Cardiac fibroblast (primary cell): ENCODE measurements at places on chromosomes 2 and 18.

DNA sequence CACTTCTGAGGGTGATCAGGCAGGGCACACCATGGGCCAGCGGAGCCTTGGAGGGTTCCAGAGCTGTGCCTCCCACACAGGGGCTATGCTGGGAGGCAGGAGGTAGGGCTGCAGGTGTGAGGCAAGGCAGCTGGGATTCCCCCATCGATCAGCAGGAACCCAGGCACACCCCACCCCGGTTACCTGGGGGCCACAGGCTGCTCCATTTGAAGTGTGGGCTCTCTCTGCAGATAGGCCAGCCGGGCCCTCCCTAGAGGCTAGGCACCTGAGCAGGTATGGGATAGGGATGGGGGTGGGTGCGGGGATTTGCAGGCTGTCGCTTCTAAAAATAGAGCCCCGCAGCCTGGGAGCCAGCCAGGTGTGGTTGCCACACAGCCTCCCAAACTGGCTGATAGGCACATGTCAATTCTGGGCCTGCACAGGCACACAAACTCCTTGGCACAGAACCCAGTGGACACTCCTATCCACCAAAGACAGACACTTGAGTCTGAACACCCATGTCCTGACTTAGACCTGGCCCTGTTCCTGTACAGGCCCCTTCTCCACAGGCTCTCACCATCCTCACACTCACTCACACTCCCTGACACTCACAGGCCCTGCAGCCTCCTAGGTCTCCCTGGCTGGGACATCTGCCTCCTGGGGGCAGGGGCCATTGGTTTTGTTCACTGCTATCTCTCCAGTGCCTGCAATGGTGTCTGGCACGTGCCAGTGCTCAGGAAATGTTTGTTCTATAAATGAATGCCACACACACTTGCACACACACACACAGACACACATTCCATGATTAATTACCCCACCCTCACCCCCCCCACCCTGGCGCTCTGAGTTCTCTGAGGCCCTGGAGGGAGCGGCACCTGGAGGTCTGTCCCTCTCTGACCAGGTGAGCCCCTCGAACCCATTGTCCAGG is 73.4 kb downstream of the ZFP36L2 start:
- no peak for DNase-seq

GRCh38 chr18:25737710-25738311 is 352.6 kb downstream of the SS18 start:
- DNase-seq, result peak; percentile 66

GRCh38 chr2:222205136-222205535 is 93.7 kb downstream of the PAX3 start:
- DNase-seq, result no peak

DNA sequence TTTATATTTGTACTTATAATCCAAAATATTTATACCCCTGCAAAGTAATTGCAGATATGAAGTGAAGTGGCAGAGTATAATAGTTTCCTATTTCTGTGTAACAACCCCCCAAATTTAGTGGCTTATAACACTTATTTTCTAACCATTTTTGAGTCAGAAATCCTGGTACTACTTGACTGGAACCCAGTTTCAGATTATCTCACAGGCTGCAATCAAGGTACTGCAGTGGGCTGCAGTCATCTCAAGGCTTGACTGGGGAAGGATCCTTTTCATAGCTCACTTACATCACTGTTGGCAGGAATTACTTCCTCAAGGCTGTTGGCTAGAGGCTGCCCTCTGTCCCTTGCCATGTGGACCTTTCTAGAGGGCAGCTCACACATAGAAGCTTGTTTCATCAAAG is 558.2 kb upstream of the PKDCC start:
- DNase-seq, result no peak

DNA sequence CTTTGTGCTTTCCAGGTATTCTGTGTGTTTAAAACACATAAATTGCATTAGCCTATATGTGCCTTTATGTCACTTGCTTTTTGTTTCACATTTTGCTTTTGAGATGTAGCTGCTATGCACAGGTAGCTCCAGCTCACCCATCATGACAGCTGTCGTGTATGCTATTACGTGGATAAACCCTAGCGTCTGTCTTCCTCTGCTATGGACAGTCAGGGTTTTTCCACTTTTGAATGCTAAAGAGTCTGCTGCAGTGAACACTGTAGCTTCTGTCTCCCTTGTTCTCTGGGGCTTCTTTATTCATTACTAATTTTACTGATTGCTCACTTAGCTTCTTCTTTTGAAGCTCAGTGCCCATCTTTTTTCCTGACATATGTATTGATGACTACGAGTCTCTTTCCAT is 24.7 kb upstream of the MBP start:
- no peak for DNase-seq

DNA sequence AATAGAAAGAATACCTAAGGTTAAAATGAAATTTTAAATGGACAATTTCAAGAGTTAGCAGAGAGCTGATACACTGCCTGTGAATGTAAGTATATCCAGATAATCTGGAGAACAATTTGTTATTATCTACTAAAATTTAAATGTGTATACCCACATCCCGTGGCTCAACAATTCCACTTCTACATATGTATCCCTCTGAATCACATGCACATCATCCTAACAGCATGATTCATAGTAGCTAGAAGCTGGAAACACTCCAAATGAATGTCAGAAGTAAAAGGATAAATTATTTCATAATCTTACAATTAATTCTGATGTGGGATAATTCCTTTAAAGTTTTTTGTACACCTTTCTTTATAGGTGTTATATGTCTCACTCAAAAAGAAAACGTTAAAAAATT is 87.9 kb downstream of the CNTNAP5 start:
- DNase-seq, result peak; percentile 87

DNA sequence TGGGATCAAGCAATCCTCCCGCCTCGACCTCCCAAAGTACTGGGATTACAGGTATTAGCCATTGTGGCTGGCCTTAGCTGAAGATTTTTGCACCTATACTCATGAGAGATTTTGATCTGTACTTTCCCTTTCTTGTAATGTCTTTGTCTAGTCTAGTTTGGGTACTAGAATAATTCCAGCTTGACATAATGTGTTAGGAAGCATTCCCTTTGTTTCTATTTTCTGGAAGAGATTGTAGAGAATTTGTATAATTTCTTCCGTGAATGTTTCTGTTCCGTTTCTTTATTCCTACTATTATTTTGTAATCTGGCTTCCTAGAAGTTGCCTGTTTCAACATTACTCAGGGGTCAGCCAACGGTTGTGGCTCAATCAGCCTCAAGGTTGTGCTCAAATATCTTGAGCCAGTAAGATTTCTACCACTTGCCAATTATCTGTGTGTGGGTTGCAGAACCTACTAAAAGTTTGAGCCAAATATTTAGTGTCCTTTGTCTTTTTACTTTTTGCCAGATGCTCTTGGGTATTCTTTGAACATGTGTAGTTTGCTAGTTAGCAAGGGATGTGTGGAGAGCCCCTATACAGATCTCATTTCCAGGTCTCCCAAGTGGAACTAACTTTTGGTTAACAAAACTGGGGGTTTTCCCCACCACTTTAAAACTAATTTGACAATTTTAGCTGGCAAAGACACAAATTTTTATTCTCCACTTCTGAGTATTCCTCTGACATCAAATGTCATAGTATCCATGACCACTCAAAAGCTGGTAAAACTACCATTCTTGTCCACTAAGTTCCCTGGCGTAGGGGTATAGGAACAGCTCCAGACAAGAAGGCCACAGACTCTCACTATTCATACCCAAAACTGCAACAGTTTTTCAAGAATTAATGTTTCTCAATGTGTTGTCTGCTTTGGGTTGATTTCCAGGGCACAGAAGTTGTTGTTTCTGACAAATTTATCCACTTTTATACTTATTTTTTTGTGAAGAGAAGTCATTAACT is 42.8 kb upstream of the BAZ2B start:
- DNase-seq, result peak; percentile 46

GRCh38 chr18:36638224-36638623 is 190.6 kb downstream of the TPGS2 start:
- DNase-seq, result no peak

DNA sequence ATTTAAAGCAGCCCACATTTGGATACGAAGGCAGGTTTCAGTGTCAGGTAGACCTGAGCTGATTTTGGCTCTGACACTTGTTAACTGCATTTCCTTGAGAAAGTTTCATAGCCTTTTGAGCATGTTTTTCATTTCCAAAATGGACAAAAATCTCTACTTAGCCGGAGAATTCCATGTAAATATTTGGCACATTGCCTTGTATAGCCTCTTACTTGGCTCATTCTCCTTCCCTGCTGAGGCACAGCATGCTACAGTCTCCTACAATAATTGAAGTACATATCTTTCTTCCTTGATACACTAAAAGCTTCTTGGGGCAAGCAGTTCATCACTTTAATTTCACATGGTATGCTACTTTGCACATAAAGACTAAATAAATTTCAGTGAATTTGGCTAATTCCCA is 772.2 kb upstream of the CHAC2 start:
- peak; percentile 1 for DNase-seq

DNA sequence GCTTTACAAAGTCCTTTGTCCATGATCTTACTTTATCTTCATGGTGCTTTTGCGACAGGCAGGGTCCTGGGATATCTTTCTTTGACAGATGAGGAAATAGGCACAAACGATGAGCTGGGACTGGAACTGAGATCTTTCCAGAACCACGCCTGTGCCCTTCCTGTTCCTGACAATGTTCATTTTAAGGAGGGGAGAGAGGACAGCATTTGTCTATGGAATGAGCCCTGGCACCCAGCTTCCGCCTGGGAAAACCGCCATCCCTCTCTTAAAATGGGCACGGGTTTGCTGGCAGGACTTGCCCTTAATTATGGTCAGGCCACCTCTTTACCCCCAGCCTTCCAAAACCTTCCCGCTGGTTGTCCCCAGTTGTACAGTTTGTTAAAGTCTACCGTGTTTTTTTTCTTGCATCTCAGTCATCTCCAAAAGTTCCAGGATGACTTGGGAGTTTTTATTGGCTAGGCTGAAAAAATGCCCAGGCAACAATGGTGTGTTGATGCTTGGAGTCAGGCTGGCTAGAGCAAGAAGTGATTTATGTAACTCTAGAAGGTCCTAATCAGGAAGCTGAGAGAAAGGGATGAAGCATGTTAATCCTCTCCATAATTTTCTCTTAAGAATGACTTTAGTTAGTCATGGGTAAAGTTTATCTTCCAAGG is 264.9 kb upstream of the EPAS1 start:
- DNase-seq, result no peak

- DNase-seq, result no peak
These were observed 206.7 kb downstream of the EIPR1 start for GRCh38 chr2:3170792-3171455.

DNA sequence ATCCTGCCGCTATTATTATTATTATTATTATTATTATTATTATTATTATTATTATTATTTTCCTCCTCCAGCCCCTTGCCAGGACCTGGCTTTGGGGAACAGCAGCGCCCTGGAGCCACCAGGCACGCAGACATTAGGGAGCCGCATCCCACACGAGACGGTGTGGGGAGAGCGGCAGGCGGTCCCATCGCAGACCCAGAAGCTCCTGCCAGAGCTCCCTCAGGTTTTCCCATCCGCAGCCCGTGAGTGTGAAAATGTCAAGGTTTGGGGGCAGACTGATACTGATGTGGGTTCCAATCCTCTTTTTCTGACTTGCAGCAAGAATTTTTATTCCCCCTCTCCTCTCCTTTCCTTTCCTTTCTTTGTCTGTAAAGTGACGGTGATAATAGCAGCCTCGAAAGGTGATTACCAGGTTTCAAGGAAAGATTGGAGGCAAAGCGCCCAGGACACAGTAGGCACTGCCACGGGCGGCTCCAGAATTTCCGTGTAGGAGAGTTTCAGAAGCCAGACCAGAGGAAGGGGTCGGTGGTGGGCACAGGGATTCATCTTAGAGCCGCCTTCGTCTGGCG is 816 bp downstream of the SCTR start:
- DNase-seq, result no peak

DNA sequence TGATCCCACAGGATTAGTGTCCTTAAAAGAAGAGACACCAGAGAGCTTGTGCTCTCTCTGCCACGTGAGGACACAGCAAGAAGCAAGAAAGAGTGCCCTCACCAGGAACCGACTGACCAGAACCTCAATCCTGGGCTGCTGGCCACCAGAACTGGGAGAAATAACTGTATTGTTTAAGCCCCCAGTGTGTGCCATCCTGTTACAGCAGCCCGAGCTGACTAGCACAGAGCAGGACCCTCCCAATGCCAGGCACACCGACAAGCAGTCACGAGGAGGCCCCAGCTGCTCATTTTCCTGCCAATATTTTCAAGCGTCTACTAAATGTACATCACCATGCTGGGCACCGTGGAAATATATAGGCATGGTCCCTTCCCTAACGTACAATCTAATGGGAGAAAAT is 17.1 kb downstream of the FAM178B start:
- no peak for DNase-seq

DNA sequence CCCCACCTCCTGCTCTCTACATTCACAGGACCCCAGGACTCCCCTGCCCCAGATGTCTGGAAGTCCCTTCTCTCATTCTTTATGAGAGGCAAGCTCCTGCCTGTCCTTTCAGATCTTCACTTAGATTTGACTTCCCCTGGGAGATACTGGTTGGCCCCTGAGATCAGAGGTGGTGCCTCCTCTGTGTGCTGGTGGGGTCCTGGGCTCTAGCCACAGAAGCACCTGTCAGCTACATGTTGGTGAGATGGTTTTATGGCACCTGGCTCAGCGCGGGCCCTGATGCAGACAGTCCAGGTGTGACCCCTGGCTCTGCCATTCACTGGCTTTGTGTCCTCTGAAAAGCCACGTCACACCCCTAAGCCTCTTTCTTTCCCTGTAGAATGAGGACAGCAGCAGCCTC is 369.6 kb upstream of the ID2 start:
- no peak for DNase-seq

- DNase-seq, result no peak
These were observed 320.1 kb downstream of the PIK3C3 start for GRCh38 chr18:42275138-42275535.

DNA sequence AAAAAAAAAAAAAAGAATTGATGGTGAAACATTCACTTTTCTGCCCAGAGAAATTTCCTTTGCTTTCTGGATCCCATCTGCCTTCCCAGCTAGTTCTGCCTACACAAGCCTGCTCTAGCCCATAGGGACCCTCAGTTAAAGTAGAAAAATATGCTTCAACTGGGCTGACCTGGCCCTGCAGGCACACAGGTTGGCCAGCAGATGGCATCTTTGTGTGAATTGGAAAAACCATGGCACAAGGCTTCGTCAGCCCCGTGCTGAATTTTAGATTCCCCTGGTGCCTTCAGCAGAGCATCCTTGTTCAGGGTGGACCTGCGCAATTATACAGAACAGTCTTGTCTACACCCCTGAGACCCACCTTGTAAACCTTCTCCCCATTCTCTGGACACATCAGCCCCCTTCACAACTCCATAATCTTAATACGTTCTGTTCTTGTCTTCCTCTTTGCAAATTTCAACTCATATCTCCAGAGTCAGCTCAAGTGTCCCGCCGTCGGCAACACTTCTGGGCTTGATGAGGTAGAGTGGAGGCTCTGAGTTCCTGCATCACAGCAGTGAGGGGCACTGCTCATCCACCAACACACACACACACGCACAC is 114.5 kb downstream of the INSIG2 start:
- peak; percentile 59 for DNase-seq

DNA sequence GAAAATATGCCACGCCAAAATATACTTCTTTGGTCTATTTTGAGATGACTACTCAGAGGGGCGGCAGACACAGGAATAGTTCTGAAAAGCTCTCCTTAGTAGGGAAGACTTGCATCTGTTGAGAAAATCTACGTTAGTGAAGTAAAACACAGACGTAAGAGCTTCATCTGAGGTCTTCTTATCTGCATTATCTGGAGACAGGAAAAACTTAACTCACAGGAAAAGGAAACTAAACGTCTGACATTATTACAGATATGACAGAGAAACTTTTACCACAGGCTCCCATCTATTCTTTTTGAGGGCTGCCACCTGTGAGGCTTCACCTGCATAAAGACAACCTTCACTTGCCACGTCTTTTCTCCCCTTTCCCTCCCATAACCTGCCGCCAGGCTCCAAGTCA is 1295.7 kb downstream of the LRP1B start:
- no peak for DNase-seq

GRCh38 chr18:56139792-56140254 is 498.6 kb downstream of the TXNL1 start:
- peak; percentile 85 for DNase-seq
